Central memory CD4-positive, alpha-beta T cell (primary cell): ENCODE measurements at places on chromosomes 7 and 10.

- DNase-seq = no peak
Measured at GRCh38 chr10:111063471-111063870, 13.4 kb upstream of the ADRA2A start.

- no peak for DNase-seq
Measured at GRCh38 chr10:31725436-31725835, 203.2 kb downstream of the ARHGAP12 start.

DNA sequence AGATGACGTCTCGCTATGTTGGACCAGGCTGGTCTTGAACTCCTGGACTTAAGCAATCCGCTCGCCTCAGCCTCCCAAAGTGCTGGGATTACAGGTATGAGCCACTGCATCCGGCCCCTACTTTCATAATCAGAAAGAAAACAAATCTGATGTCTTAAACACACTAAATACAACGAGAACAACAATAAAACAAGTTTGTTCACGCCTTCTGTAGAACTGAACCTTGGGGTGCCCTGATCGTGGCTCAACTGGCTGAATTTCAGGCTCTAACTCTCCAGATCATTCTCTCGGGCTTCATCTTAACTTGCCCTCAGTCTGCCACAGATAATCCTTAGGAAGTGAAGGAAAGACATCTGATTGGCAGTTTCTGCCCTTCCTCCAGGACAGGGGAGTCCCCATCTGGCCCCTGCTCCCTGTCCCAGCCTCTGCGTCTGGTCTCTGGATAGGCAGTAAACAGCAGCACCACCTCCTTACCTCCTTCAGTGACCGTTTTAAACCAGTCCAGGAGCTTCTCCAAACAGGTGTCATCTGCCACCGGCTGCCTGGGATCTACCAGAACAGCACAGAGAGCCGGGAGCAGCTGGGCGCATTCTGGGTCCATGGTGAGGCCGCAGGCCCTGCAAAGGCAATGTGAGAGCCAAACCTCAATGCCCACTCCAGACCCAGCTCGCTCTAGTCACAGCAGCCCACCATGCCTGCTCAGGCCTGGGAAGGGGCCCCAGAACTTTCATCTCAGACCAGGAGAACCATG lies 1.3 kb downstream of the BRAT1 start:
- DNase-seq = no peak

GRCh38 chr10:1185911-1186682 lies 129.9 kb downstream of the WDR37 start:
- DNase-seq = no peak

DNA sequence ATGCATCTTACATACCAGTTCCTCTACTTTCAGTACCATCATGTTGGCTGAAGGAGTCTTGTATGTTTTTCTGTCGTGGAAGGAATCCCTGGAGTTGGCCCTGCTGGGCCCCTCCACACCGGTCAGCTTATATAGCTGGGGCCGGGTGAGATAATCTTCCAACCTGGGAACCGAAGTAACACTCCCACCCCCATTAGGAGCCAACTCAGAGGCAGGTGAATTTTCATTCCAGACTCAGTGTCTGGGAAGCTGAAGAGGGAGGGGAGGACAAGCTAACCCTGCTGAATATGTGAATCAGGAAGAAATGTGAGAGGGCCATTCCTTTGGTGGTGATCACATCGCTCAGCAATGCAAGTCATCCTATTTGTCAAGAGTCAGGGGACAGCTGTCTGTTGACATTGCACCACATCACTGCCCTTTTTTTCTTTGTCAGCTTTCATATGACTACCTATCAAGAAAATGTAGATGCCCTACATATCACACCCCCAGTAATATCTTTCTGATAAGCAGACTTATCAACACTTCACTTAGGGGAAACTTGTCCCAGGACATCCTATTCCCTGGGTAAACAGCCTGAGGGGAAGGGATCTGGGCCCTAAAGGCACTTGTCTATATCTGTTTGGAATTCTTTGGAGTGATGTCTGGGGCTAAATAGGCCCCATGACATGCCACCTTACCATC lies at the start of gene ANKRD1:
ANKRD1 (minus strand) TSS at position 102 of the 681 bp plus-strand sequence; CDS start at position 42, 60 bp downstream.
- DNase-seq = no peak

DNA sequence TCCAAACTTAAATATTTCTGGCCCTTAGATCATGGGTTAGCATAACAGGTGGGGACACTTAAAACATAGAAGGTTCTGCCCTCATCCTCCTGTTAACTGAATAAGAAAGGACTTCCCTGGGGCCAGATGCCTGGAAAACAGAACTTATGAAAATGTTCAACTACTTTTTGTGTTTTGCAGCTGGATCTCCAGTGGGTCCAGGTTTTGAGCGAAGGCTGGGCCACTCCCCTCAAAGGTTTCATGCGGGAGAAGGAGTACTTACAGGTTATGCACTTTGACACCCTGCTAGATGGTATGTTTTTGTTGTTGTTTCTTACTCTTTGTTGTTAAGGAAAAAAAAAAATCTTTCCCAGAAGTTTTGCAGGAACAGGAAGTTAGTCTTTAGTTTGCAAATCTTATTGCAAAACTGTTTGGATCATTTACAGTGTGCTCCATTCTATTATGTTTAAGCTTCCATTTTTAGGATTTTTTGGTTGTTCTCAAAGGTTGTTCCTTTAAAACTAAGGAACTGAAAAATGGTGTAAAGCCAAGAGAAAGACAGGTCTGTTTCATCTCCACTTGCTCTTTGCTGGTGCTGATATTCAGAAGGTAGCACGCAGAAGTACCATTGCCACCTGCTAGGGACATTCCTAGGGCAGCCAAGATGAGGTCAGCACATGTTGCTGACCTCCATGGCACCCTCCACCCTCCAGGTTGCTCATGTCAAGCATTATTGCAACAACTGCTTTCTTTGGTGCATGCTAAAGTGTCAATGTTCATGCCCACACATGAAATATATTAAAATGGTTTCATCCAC lies 56.1 kb downstream of the PAPSS2 start:
- no peak for DNase-seq

GRCh38 chr10:67760272-67760671 lies 64.3 kb upstream of the CTNNA3 start:
- no peak for DNase-seq

DNA sequence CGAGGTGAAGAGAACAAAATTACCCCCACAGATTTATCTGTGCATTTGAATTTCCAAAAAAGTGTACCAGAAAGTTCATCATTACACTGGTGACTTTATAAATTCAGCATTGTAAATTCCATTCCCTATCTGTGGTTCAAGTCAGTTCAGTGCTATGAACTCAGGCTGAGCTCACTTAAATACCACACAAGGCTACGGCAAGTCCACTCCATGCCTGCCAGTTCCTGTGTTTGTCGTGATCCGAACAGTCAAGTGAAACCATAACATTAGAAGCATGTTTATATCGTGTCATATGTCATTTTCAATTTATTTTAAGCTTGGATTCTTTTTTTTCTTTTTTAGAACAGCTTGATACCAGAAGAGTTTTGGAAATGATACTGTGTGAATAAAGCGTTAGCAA lies 14.8 kb downstream of the MBL2 start:
- no peak for DNase-seq

DNA sequence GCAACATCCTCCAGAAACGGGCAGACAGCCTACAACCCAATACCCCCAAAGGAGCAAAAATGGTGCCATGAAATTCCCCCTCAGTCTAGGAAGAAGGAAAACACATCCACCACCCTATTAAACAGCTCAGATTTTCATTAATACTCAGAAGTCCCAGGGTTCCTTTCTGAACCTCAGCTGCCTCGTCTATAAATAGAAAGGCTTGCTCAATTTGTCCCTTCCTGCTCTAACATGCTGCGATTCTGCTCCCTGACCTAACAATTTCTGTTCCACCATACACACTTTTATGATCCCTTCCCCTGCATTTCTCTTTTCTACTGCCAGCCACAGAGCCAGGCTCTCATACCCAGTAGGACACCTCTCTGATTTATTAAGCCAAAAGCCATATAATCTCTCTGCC lies 68.1 kb downstream of the MTERF1 start:
- DNase-seq = no peak

- DNase-seq = no peak
Measured at GRCh38 chr7:151273651-151274390, 25.3 kb upstream of the SMARCD3 start.
